ENCODE measurements at places on chromosomes 13 and 19.

DNA sequence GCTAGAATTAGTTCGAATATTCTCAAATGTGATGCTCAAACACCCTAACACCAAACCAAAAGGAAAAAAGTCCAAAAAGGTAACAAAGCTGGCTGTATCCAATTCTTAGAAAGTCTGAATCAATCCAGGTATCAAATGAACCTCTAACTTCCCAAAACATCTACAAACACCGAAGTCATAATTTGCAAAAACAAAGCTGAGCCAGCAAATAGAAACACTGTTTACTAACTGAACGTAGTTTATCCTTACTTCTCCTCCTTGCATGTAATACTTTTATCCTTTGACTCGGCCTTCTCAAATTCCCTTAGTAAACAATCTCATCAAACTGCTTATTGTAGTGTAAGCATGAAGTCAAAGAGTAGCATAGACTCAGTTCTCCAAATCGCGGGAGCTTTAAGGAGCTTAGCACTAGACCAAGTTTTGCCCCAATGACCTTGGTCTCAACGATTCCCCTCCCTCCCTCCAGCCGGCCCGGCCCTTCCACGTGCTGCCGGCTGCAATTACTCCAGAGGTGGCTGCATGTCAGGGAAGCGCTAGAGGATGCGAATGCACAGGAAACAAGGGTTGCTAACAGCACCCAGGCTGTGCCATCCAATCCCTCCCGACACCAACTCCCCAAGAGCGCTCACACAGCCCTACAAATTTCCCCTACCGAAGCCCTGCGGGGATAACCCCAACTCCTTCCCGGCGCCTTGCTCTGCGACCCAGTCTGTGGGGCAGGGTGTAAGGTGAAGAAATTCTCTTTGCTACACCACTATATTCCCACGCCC is 693 bp downstream of the XPO4 start:
- peak; percentile 46 for DNase-seq

- DNase-seq = no peak
Measured at GRCh38 chr13:44232774-44233173, 140.8 kb upstream of the SERP2 start.

DNA sequence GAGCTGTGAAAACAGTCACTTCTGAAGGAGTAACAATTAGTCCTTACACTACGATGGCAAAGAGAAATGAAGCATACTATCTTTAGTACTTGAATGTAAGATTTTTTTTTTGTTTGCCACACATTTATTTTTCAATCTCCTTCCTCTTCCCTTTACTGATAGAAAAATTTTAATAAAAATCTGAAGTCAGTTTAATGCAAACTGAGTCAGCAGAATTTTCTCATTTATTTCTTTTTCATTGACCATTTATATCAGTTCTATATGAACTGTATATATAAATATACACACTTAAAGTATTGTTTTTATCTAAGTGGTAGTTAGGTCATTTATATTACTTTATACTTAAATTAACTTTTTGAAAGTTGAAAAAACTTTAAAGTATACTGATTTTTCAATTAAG is 1009.1 kb upstream of the SPRY2 start:
- DNase-seq = no peak

DNA sequence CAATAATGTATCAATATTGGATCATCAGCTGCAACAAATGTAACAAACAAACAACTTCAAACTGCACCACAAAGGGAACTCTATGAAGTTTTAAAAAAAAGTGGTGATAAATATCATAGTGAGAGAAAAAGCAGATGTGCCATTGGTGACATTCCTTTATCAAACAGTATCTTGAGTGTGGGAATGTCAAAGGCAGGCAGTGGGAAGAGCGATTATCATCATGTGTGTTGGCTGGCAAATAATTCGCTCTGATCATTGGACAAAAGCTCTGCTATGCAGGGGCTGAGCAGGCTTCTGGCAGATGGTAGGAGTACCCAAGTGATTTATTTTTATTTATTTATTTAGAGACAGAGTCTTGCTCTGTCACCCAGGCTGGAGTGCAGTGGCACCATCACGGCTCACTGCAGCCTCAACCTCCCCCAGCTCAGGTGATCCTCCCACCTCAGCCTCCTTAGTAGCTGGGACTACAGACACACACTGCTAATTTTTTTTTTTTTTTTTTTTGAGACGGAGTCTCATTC is 55.9 kb upstream of the RANBP3 start:
- no peak for DNase-seq

DNA sequence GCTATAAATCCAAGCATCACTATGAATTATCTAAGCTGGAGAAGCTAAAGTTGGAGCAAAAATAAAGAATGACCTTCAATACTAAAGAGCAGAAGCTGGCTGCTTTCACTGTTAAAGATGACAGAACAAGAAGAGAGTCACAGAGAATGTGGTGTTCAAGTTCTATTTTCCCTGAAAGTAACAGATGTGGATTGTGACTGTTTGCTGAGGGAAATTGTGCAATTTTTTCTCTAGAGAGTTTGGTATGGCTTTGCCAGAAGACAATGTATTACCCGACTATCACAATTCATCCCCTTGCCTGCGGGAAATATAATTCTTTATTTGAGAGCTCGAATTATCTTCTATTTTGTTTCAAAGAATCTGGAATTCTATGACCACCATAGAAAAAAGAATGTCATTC is 83.1 kb downstream of the TNFSF13B start:
- no peak for DNase-seq

- DNase-seq = no peak
Measured at GRCh38 chr13:96730676-96731075, 263.6 kb downstream of the OXGR1 start.

DNA sequence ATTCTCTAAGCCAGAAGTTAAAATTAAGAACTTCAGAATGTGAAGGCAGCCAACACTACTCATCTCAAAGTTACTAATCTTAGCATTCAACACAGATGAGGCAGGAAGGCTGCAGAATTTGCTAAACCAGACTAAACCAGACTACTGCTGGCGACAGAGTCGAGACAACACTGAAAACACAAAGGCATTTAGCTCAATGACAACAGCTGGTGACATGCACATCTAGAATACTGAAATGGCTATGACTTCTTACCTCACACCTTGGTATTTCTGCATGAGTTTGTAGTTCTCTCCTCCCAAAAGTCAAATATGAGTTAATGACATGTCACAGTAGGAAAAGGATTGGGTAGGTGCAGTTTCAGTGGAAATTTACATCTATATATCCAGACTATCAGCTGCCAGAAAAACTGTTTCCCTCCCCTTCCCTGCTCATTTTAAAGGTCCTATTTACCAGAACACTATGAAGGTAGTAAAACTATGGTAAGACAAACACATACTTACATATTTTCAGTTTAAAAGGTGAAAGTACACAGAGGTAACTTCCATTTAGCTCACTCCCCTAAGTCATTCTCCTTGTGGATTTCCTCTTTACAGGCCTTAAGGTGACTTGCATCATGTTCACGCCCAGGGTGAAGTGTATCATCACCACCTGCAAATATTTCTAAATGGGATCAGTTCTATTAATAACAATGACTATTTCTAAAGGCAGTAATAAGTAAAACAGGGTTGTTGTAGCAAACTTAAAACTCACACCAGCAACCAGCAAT is 21.4 kb downstream of the FOXO1 start:
- no peak for DNase-seq

- DNase-seq = no peak
Measured at GRCh38 chr19:35818445-35818844, 5.8 kb upstream of the PRODH2 start.

GRCh38 chr19:7622933-7623685 is 6.2 kb downstream of the XAB2 start:
- DNase-seq = peak; percentile 31

DNA sequence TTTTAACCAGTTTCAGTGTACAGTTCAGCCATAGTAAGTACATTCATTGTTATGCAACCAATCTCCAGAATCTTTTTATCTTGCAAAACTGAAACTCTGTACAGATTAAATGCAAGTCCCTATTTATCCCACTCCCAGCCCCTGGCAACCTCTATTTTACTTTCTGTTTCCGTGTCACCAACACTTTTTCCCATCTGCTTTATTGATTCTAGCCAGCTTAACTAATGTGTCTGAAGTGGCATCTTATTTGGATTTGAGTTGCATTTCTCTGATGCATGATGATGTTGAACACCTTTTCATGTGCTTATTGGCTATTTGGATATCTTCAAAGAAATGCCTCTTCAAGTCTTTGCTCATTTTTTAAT is 18.9 kb downstream of the SPATA13 start:
- no peak for DNase-seq

GRCh38 chr13:112324116-112324515 is 52.0 kb upstream of the SPACA7 start:
- DNase-seq = no peak

- no peak for DNase-seq
Measured at GRCh38 chr13:20938302-20938701, 35.8 kb upstream of the XPO4 start.

GRCh38 chr19:50315773-50316448 is 13.3 kb downstream of the KCNC3 start:
- peak; percentile 56 for DNase-seq

- no peak for DNase-seq
Measured at GRCh38 chr13:45433381-45433790, 15.2 kb upstream of the SLC25A30 start.

- DNase-seq = peak; percentile 44
Measured at GRCh38 chr13:76884186-76884906, 1.9 kb downstream of the KCTD12 start.

DNA sequence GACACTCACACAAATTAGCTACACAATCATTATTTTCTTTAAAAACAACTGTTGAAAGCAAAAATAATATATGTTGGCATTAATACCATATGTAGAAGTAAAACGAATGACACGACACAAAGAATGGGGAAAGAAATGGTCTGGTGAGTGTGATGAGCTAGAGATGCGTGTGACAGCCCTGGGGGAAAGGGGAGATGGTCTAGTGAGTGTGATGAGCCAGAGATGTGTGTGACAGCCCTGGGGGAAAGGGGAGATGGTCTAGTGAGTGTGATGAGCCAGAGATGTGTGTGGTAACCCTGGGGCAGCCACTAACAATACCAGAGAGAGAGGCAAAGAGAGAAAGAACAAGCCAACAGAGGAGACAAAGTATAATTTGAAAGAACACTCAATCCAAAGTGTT is 22.3 kb upstream of the LAMP1 start:
- no peak for DNase-seq

DNA sequence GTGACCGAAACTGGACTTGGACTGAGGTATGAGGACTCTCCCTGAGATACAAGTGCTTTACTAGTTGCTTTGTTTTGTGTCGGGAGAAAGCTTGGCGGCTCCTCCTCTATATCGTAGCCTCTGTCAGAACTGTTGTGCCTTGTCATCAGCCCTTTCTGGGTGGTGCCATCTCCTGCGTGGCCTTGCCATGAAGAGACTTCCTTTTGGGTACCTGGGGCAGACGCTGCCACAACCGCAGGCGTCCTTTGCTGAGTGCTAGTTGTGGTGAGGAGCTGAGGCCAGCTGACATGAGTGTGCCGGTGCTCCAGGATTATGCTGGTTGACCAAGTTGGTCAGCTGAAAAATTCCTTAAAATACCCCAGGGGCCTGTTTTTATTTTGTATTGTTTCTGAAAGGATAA is 124.5 kb downstream of the AKAP11 start:
- peak; percentile 82 for DNase-seq

DNA sequence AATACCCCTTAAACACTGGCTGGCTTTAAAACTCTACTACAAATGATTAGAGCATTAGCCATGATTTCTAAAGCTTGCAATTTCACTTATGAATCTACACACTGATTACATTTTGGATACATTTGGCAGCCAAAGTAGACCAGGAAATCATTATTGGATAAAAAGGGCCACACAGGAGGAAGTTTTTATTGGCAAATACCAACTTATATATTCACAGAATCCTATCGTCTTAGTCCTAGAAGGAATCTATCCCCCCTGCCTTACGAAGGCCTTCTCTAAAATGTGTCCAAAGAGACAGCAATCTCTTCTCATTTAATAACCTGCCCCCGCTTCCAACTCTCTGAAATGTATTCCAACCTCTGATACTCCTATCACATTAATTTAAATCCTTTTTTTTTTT is 52.5 kb downstream of the KLF5 start:
- DNase-seq = no peak

- peak; percentile 24 for DNase-seq
Measured at GRCh38 chr13:94416454-94417080, 62.9 kb downstream of the DCT start.

DNA sequence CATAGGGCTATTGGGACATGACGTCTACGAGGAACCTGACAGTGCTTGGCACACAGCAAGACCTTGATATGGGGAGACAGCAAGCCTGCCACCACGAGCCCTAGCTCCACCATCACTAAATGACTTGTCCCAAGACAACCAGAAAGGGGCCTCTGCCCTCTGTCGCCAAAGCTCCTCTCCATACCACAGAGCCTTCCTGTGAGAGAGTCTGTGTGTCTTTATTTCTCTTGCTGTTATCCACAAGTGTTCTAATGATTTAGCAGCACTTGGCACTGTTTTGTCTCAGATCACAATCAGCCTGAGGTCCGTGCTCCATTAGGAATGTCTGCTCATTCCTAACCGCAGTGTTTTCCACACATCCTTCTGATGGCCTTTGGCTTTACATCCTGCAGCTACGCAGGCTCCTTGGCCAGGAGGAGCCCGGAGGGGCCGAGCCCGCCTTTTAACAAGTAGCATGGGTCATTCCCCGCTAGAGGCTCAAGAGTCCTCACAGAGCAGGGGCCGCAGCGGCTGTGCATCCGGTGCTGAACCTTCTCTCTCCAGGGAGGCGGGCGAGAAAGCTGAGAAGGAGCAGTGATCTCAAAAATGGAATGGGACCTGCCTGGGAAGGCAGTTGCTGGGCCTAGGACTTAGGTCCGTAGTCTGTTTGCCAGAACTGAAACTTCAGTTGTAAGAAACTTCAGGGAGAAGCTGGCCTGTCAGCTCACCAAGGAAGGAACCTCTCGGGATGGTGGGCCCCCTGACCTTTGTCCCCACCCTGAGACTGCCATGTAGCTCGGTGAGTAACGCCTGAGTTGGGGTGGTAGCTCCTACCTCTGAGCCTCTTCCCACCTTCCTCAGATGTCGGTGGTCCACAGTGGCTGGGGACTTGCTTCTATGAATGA is 61.1 kb upstream of the HMGB1 start:
- no peak for DNase-seq

GRCh38 chr13:29861694-29862110 is 11.3 kb upstream of the UBL3 start:
- DNase-seq = no peak

GRCh38 chr13:74646091-74646490 is 511.9 kb upstream of the KLF12 start:
- no peak for DNase-seq

GRCh38 chr13:92802776-92803175 is 423.8 kb upstream of the GPC6 start:
- DNase-seq = no peak

DNA sequence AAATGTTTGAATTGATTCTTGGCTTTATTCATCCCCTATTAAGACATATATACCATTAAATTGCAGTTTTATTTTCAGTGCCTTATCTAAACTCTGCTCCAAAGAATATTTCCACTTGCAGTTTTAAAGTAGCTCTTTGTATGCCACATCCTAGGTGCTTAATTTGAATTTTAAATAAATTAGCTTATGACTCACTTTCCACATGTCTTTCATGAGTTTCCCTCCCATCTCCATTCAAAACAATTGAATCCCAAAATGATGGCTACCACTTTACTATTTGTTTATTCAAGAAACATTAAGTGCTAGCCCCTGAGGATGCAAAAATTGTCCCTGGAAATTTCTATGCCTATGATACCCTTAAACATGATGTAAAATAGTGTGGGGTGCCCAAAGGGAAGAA is 19.5 kb downstream of the PCDH20 start:
- DNase-seq = no peak

Data from activated CD4-positive, alpha-beta T cell treated with anti-CD3 and anti-CD28 coated beads for 48 hours (primary cell).